ENCODE measurements at places on chromosomes 6 and 20. TPM values are rescaled to one million over a fixed set of nuclear protein-coding genes. Genes with fewer than 3 reads are reported as not detected.

GRCh38 chr6:92737983-92738382, 681.4 kb downstream of the EPHA7 start:
- DNase-seq, result no peak

DNA sequence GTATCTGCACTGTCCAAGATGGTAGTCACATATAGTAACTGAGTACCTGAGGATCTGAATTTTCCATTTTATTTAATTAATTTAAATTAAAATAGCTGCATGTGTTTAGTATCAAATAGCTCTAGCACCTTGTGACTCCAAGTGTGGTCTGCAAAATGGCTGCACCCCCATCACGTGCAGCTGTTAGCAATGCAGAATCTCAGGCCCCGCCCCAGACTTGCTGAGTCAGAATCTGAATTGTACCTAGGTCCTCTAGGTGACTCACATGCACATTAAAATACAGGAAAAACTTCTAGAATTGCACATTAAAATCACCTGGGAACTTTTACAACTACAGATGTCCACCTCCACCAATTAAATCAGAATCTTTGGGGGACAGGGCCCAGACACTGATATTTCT, 19.2 kb upstream of the FAM83C start:
- DNase-seq, result no peak

DNA sequence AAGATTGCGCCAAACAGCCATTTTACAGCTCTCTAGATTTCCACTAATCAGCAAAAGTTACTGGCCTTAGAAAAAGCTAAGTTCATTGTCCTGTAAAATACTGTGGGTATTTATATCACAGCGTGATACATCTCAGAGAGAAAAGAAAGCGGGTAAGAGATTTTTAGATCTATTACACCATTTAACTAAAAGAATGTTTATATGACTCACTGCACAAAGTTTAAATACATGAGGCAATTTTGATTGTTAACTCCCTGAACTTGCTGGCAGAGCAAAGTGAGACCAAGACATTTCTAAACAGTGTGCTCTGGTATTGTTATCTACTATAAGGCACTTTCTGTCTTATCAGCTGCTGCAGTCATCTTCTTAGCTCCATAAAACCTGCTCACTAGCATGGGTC, 314.3 kb downstream of the EPHA7 start:
- no peak for DNase-seq

DNA sequence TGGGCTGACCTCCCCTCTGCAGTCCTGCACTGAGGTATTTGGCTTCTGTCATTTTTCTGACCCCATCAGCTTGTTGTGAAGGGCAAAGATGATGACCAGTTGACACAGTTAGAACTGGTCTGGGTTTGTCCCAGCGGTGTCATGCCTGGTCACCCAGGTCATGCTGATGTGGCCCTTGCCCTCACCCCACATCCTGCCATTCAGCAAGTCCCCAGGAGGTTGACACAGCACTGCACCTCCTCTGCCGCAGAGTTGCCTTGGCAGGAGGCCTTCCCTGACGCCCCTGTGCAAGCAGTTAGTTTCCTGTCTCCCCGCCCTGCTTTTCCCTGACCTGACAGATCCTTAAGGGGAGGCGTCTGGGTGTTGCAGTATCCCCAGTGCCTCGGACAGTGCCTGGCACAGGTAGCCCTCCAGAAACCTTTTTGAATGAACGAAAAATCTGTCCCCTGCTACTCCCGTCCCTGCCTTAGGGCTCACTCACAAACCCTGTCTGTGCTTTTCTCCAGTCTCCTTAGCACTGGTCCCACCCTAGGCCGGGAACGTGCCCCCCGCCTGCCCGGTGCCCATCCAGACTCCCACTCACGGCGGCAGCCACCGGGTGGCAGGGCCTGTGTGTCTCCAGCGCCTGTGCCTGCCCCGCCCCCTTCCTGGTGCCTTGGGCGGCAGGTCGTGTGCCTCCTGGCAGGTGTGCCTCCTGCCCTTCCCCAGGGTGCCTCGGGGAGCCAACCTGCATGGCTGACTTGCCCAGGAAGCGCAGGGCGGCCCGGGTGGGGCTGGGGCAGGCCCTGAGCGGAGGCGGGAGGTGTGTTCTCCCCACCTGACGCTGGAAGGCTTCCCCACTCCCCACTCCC, 146.3 kb upstream of the RNF24 start:
- DNase-seq, result no peak

DNA sequence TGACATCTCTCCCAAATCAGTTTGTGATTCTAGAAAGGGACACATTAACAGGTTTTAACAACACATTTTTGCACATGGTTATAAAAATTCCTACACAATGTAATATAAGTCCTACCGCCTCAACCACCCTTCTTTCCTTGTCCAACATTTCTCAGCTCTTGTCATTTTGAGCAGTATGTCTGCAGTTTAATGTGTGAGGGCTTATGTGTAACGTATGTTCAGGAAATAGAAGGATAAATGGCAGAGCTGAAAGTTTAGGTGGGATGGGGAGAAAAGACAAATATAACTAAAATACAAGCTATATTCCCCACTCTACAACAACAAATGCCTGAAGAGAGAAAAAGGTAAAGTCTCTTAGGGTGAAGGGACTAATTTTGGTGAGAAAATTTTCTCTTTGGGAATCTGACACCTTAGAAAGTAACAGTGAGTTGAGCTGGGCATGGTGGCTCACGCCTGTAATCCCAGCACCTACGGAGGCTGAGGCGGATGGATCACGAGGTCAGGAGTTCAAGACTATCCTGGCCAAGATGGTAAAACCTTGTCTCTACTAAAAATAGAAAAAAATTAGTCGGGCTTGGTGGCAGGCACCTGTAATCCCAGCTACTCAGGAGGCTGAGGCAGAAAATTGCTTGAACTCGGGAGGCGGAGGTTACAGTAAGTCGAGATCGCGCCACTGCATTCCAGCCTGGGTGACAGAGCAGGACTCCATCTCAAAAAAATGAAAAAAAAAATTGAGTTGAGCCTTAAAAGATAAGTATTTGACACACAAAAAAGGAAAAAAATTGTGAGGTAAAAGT, 5.1 kb downstream of the PNRC1 start:
- DNase-seq, result no peak

The LINC00237 gene
- total RNA-seq, result not detected

The PI16 gene
- total RNA-seq, result 0.23 TPM

DNA sequence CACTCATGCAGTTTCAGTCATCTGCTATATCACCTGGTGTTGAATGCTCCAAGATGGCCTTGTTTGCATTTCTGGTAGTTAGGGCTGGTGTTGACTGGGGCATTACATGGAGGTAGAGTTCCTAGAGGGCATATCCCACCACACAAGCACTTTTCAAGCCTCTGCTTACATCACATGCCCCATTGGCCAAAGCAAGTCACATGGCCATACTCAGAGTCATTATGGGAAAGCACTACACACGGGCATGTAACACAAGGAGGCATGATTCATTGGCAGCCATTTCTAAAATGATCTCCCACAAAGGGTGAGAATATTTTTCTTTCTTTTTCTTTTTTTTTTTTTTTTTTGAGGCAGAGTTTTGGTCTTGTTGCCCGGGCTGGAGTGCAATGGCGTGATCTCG, 73.2 kb downstream of the TRMT6 start:
- DNase-seq, result no peak
